CD8-positive, alpha-beta memory T cell (primary cell): ENCODE measurements at places on chromosomes 1 and 21.

- DNase-seq, result no peak
Observed at GRCh38 chr1:21153388-21153787, 23.3 kb downstream of the EIF4G3 start.

DNA sequence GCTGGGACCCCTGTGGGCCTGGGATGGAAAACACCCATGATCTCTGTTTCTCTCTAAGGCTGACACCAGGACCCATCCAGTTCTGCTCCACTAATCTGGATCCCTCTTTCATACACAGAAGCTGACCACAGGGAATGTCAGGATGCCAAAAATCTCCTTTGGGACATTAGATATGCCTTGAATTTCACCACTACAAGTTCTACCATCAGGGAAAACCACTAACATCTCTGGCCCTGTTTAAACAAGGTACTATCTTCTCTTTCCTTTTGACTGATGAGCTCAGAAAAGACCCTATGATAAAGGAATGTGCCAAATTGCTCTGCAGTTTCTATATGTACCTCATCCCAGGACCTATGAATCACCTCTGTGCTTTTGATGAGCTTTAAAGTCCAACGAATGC is 10.2 kb upstream of the PLXNA2 start:
- no peak for DNase-seq

DNA sequence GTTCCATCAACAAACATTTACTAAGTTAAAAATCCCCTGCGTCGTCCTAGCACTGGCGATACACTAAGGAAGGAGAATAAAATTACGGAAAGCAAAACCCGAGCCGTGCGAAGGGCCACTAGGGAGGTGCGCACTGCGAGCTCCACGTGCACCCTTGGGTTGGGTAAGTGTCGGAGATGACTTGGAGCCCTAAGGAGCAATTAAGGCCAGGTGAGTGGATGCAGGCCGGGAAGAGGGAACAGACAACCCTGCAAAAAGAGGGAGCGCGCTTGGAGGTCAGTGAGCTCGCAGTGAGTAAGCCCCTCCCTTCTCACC is 704 bp downstream of the WDR4 start:
- DNase-seq, result no peak

GRCh38 chr1:177368255-177368654 is 197.5 kb downstream of the BRINP2 start:
- no peak for DNase-seq

GRCh38 chr1:51648180-51649109 is 31.6 kb downstream of the OSBPL9 start:
- DNase-seq, result no peak

- DNase-seq, result peak; percentile 46
Observed at GRCh38 chr1:108747171-108747850, 837 bp downstream of the STXBP3 start.
